NCI-H1436 treated with DMSO at 0.1 percent for 48 hours (cell line): ENCODE measurements at places on chromosomes 7 and 10.

DNA sequence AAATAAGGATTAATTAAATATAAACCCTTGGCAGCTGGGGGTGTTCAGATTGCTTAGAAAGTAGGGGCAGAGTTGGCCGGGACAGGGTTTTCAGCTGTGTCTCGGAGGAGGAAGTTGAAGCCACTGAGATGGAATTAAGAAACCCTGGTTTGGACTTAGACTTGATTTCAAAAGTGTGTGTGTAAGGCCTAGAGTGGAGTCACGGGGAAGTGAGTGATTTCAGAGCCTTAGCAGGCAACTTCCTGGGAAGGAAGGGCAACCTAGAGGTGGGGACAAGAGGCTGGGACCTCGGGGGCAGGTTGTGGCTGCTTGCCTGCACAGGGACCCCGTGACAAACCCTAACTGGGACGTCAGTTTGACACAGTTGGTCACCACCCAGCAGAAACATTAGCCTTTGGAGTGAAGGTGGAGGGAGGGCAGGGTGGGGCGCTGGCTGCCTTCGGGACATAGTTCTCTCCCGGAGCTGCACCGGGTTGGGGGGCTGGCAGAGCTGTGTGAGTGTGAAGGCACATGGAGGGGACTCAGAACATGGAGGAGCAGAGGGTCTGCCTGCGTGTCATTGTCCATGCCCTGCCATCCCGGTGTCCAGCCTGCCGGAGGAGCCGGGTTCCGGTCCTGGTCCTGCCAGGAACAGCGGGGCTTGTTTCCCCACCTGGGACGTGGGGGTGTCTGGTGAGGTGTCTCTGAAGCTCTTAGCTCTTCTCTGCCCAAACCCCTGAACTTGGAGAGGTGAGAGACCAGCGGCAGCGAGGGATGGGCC is 1.8 kb downstream of the BRI3 start:
- no peak for DNase-seq

- DNase-seq: no peak
Observed at GRCh38 chr10:30862486-30862885, 169.2 kb downstream of the ZNF438 start.

GRCh38 chr10:133324198-133324792 is 12.4 kb downstream of the CALY start:
- peak; percentile 77 for DNase-seq

DNA sequence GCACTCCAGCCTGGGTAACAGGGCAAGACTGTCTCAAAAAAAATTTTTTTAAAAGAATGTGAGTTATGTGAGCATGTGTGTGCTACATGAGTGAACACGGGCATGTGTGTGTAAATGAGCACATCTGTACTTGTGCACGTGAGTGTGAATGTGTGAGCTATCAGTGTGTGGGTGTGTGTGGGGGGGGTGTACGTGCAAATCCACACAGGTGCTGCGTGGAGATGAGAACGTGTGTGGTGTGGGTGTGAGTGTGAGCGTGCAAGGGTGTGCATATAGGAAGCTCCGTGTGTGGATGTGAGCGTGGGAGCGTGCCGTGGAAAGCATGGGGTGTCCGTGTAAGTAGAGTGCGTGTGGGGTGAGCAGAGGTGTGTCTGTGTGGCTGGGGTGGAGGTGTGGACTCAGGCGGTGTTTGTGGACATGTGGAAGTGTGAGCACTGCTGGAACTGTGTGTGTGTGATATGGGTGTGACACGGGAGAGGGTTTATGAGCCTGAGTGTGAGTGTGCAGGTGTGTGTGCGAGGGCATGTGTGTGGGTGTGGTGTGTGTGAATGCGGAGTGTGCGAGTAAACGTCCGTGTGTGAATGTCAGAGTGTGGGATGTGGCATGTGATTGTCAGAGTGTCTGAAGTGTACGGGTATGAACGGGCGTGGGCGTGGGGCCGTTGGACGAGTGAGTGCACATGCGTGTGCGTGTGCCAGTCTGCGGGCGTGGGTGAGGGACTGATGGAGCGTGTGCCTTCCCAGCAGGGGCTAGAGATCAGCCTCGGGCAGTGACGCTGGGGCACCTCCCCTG is 45.9 kb upstream of the TNRC18 start:
- DNase-seq: no peak

DNA sequence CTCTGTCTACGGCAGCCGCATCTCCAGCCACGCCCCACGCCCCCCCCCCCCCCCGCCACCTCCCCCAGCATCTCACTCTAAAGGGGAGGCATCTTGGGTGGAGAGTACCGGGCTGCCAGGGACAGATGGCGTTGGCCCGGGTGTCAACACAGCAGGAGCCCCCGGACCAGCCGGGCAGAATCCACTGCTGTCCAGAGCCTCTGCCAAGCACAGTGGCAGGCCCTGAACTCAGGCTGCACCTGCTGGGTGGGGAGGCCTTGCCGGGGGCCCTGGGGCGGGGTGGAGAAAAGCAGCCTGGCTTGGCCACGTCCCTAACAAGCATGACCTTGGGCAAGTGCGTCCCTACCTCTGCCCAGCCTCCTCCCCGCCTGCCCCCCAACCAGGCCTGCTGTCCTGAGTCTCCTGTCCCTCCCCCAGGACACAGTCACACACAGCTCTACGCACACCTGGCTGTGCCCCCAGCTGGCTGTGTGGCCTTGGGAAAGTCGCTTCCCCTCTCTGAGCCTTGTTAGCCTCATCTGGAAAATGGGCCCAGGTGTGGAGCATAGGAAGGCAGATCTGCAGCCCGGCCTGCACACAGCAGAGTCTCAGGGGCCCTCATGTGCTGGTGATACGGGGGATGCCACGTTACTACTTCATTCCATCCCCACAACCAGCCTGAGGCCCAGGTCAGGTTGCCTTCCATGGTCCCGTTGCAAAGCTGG is 45.2 kb downstream of the MICALL2 start:
- DNase-seq: no peak

GRCh38 chr7:25512061-25512687 is 283.9 kb upstream of the NPVF start:
- DNase-seq: no peak

GRCh38 chr10:7397049-7398035 is 13.5 kb downstream of the SFMBT2 start:
- no peak for DNase-seq

- no peak for DNase-seq
Observed at GRCh38 chr10:4755286-4755989, 70.6 kb upstream of the AKR1E2 start.

DNA sequence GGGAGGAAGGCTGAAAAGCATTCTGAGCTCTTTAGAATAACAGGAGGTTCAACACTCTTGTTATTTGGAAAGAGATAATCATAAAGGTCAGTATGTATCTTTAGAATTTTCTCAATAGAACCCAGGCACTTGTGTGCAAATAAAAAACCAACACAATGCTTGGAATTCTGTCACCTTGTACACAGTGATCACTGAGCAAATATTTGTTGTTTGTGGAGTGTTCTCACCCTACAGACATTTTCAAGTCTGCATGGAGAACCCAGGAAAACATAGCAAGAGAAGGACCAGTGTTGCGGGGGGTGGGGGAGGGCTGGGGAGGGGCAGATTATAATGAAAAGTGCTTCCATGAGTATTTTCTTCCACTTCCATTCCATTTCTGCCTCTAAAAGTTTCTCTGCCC is 87.4 kb downstream of the FAM107B start:
- no peak for DNase-seq

DNA sequence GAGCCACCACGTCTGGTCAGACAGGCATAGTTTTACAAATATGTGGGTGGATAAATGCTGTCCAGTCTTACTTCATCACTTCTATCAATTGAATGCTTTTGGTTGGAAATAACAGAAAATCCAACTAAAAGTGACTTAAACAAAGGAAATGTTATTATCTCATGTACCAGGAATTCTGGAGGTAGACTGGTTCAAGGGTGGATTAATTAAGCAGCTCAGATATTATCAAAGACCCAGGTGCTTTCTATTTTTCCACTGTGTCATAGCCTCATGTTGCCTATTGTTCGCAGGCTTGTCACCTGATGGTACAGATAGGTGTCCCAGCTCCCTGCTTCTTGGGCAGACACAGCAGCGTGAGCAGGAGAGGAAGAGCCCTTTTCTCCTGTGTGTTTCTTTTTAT is 156.1 kb upstream of the CTBP2 start:
- no peak for DNase-seq

DNA sequence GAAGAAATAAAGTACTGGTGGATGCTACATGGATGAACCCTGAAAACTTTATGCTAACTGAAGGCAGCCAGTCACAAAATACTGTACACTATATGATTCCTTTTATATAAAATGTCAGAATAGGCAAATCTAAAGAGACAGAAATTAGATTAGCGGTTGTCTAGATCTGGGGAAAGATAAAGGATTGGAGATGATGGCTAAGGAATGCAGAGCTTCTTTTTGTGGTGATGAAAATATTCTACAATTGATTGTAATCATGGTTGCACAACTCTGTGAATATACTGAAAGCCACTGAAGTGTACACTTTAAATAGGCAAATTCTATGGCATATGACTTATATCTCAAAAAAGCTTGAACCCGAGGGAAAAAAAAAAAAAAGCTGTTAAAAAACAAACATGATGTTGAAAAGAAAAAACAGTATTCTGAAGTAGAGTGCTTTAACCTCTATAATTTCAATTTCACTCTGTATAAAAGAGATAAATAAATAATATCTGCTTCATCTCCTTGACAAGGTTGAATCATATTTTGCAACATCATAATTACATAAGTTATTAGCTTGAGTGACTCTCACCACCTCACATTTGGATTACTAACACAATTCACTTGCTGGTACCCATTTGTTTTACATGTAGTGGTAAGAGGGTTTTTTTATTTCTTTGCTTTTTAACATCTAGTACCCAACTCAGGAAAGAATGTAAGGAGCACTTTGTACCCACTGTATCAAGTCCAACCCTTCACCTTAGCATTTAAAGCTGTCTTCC is 2.8 kb upstream of the GNAI1 start:
- DNase-seq: no peak

DNA sequence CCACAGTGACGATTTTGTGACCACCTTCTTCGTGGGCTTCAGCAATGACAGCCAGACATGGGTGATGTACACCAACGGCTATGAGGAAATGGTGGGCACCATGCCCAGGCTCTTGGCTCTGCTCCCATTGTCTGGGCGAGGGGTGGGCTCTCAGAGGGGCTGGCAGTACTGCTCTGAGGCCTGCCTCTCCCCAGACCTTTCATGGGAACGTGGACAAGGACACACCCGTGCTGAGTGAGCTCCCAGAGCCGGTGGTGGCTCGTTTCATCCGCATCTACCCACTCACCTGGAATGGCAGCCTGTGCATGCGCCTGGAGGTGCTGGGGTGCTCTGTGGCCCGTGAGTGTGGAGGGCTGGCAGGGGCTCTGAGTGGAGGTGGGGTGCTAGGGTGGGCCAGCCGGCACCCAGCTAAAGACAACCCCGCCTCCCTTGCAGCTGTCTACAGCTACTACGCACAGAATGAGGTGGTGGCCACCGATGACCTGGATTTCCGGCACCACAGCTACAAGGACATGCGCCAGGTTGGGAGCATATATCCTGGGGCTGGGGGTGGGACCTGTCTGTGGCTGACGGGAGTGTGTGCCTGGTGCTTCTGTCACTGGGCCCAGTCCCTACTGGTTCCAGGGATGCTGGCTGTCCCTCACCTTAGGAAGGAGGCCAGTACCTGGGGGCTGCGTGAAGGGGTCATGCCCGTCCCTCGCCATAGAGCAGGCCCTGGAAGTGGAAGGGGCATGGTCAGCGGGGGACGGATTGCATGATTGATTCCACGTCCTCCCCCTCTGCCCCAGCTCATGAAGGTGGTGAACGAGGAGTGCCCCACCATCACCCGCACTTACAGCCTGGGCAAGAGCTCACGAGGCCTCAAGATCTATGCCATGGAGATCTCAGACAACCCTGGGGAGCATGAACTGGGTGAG is 6.8 kb downstream of the AEBP1 start:
- no peak for DNase-seq

DNA sequence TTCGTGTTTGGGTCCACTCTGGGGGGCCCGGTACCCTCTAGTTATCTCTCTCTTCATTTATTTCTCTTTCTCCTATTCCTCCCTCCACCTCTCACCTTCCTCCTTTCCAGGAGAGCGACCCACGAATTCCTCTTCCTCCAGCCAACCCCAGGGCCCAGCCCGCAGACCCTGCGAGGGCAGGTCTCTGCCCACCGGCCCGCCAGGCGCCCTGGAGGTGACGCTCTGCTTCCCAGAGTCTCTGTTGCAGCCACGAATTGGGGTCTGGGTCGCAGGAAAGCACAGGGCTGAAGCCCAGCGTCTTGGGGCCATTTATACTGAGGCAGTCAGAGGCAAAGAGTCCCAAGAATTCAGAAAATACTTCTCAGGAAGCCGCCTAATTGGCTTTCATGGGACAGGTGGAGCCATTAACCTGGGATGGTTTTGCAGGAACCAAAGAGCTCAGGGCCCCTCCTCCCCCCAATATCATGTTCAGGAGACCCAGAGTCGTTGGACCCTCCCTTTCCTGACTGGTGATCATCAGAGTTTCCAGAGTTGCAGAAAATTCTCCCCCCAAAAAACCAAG is 2.7 kb upstream of the EN2 start:
- DNase-seq: no peak

- no peak for DNase-seq
Observed at GRCh38 chr10:35127289-35127891, 744 bp downstream of the CREM start.

DNA sequence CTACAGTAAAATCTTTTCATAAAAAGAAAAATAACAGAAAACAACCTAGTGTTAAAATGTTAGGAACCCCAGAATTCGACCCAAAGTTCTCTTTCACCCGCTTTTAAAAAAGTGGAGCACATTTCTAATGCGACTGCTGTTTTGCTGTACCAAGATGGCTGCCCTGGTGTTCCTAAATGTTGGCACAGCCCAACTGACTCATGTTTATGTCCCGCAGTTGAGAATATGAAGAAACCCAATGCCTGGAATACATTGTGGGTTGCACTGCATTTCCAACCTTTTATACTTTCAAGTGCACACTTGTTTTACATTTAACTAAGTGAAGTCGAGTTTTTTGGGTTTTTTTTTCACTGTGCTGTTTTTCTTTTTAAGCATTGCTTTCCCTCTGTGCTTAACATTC is 944 bp downstream of the STEAP1B start:
- no peak for DNase-seq

DNA sequence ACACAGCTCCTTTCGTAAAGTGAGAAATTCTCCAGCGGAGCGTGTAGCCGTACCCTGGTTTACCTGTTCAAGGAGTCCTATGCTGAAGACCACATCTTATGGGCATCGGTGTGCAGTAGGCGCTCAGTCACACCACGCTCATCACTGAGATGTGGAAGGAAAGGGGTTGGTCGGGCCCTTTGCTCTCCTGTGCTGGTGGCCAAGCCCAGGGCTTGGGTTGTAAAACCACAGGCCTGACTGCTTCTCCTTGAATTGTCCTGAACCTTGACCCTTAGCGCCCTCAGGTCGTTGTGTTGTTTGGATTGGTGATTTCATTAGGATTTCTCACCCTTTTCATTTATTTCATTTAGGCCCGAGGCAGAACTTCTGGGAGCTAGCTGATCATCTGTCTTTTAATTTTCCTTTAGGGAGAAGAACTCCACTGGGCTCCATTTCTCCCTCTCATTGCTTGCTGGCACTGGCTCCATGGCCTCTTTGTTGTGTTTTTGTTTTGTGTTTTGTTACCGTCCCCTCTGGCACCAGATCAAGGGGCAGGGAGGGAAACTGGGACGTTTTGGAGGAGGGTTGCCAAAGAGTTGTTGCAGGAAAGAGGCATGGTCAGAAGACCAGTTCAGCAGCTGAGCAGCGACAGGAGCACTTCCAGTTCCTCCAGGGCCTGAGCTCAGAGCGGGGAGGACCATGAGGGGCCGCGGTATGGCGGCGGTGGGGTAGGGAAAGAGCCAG is 511.4 kb upstream of the GALNT17 start:
- no peak for DNase-seq
